ENCODE measurements at places on chromosomes 4 and X.

DNA sequence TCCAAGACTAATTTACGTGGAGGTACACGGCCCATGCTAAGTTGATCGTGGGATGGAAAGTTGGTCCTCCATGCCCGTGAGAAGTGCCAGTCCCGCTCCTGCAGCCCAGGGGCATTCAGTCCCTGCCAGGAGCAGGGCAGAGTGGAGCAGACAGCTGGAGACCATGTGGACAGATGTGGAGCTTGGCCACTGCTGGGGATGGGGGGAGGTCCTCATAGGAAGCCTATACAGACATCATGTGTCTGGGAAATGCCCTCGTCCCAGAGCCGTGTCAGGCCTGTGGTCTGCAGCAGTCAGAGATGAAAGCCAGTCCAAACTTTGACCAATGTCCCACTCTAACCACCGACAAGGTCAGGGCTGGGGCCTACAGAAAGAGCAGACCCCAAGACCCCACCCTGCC, 118.4 kb downstream of the CPZ start:
- DNase-seq = no peak

DNA sequence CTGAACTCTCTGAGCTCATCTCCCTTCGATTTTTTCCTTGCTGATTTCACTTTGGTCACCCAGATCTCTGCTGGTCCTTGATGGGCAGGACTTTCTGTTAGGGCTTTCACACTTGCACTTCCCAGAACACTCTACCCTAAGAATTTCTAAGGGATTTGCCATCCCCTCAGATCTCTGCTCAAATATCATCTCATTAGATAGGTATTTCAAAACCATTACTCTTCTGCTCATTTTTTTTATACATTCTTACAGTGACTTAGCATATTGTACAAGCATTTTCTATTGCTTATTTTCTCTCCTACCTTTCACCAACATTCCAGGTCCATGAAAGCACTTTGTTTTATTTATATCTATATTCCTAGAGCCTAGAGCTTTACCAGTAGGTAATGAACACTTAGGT, 913.3 kb downstream of the PDHA2 start:
- no peak for DNase-seq

DNA sequence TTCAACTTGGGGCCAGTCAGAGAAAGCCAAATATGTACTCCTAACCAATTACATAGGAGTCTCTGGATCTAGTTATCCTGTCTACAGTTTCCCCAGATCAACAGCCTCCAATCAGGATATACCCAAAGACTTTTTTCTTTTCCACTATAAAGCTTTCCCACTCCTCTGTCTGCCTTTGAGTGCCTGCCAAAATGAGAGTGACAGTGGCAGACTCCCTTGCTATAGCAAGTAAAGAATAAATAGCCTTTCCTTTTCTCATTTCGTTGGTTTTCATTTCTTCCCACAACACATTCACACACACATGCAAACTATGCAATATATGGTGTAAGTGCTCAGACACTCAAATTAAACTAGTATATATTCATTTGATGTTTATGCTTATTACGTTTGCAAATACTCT, 302.4 kb upstream of the TACR3 start:
- no peak for DNase-seq

- no peak for DNase-seq
These were observed 13.2 kb upstream of the IRF2 start for GRCh38 chr4:184487503-184487902.

- DNase-seq = no peak
These were observed 30.8 kb downstream of the HERC3 start for GRCh38 chr4:88623097-88623496.

GRCh38 chrX:100928660-100929613, at the start of gene XKRX:
TSS of gene XKRX (minus strand) at chrX:100928917. CDS start at chrX:100928304, 613 bp downstream.
- no peak for DNase-seq

- no peak for DNase-seq
These were observed 7.9 kb upstream of the KLF3 start for GRCh38 chr4:38656111-38656510.

DNA sequence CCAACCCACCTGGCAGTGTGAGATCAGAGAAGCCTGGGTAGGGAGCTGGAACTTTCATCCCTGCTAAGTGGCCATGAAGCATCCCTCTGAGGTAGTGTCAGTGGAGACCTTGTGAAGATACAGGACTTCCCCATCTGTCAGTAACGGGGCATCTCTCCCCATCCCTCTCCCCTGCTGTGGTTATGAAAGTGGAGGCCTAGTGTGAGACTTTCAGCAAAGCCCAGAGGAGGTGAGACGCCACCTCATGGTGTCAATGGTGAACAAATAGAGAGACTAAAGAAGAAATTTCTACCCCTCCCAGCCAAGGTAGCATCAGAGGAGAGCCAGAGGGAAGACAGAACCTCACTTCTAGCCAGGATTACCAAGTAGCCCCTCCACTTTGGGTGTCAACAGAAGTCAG, 150.2 kb downstream of the VEGFC start:
- DNase-seq = no peak

DNA sequence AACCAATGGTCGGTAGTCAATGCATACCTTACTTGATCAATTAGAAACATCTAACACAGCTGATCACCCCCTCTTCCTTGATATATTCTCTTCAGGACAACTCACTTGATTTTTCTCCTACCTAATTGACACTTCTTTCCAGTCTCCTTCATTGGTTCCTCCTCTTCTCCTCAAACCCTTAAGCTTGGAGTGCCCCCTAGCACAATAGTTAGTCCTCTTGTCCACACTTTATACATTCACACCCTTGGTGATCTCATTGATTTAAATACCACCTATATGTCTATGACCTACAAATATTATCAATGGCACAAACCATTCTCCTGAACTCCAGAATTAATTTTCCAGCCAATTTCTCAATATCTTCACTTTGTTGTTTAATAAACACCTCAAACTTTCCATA, 724.0 kb downstream of the ADGRL3 start:
- DNase-seq = no peak

- no peak for DNase-seq
These were observed 78.8 kb downstream of the PHEX start for GRCh38 chrX:22110729-22111494.

DNA sequence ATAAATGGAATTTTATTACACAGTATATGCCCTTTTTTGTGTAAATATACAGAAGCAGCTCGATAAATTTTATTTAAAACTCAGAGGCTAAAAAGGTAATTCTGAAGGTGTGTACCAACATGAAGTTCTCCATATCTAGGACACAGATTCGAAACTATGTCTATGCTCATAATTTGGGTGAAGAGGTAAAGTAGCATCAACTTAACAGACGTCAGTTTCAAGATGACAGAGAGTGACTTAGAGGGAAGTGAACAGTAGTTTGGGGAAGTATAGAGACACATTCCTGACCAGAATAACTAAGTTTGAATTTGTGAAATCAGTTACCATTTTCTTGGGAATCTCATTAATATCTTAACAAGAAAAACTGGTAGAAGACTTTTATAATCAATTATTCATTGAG, 2493.3 kb downstream of the ARAP2 start:
- DNase-seq = no peak

GRCh38 chrX:13885591-13885990, 68.7 kb upstream of the GPM6B start:
- no peak for DNase-seq

DNA sequence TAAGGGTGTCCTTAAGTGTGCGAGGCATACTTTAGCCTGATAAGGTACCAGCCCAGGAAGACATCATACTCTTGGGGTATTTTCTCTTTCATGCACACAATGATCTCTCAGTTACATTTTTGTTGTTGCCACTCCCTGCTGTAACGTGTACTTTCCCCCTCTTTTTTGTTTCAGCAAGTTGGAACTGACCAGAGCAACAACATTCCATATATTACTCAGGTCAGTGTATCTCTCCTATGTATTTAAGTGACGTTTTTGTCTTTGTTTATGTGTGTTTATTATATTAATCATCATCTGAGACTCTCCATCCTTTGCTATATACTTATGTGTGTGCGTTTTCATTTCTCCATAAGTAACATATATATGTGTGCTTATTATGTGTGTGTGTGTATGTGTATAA, 71.3 kb upstream of the VBP1 start:
- DNase-seq = no peak

DNA sequence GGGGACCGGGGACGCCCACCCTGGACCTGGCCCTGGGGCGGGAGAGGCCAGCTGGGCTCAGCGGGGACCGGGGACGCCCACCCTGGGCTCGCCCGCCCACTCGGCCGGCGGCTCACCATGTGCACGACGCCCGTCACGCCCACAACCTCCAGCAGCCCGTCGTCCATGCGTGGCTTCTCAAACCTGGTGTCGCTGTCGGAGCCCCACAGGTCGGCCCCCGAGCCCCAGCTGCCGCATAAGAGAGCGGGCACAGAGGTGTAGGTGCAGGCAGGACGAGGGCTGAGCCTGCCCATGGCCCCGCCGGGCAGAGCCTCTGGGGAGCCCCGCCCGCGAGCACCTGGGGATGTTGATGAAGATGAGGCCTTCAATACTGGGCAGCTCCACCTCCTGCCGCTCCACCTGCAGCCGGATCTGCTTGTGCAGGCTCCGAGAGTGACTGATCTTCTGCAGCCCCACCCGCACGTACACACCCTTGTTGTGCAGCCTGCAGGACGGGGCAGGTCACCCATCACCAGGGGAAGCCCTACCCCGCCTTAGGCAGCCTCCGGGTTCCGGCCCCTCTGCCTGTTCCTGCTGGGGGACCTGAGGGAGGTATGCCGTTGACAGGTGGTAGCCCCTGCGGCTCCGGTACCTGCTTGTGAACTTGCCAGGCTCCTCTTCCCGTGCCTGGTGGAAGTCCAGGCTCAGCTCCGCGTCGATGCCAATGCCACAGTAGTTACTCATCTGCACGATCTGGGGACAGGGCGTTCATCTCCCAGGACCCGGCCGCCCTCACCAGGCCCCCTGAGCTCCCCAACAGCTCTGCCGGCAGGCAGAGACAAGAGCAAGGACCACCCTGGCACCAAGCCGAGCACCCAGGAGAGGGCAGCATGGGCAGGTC, 11.8 kb downstream of the DGKQ start:
- no peak for DNase-seq

DNA sequence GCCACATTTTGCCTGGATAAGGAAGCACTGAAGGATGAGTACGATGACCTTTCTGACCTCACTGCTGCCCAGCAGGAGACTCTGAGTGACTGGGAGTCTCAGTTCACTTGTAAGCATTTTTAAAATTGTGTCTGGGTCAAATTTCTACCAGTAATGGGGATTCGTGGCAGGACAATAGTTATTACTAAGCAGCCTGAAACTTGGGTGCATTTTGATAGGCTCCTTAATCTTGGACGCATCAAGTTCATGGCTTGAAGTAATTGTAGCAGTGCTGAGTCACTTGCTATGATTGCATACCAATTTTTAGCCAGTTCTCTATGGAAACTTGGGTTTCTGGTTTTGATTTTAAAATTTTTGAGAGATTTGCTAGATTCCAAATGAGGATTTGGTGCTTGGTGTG, 4.3 kb downstream of the PGRMC1 start:
- no peak for DNase-seq

DNA sequence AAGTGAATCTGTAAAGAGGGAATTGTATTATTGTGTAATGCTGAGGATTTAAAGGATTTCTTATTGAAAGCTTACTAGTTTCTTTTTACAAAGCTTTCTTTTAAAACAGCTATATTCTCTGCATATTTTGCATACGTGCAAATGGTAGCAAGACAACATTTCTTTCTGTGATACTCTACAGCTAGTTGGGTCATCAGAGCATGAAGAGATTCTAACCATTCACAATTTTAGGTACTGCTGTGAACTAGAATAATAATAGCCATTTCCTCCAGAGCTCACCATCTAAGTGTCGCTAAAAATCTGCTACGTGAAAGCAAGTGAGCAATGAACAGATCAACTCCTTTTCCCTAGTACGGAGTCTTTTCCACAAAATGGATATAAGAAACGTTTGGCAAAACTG, 37.3 kb downstream of the ARHGAP6 start:
- DNase-seq = no peak

GRCh38 chrX:38678821-38679220, 117.5 kb downstream of the TSPAN7 start:
- no peak for DNase-seq

GRCh38 chr4:2068566-2068965, 9.4 kb downstream of the NAT8L start:
- DNase-seq = no peak

- no peak for DNase-seq
These were observed 249.3 kb upstream of the GATB start for GRCh38 chr4:152009983-152010709.

DNA sequence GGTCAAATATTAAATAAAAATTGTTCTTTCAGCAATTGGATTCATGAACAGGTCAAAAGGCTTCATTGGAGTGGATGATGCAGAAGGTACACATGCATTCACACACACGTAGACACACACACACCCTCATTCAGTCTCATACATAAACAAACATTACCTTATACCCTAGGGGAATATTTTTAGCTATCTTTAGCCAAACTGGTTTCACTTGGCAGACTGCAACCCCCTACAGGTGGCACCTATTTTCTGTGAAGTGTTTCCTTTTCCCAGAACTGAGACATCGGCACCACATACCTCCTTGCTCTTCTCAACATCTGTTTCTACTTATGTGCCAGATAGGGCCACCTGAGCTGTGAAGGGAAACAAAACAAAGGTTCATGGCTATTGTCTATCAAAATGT, 18.5 kb upstream of the KDR start:
- no peak for DNase-seq

GRCh38 chrX:151759041-151759708, 24.6 kb downstream of the CNGA2 start:
- no peak for DNase-seq

DNA sequence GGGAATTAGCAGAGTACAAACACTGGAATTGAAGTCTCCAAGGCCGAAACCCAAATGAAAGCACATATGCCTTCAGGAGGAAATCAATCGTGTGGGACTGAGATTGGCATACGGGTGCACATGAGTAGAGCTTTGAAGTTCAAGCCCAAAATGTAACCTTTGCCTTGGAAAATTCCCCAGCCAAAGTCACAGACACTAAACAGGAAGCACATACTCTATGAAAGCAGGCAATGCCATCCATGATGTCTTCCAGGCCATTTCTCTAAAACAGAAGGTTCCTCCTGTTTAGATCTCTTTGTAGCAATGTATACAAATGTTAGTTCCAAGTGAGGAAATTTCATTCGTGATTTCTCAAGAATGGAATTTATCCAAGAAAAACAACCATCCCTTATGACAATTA, 162.5 kb downstream of the COL4A6 start:
- DNase-seq = no peak

GRCh38 chr4:177404986-177405385, 37.3 kb downstream of the AGA start:
- no peak for DNase-seq

GRCh38 chr4:159206427-159206871, 103.6 kb downstream of the RAPGEF2 start:
- DNase-seq = no peak

GRCh38 chr4:26619784-26620183, 35.9 kb downstream of the TBC1D19 start:
- no peak for DNase-seq

- no peak for DNase-seq
These were observed 117.0 kb upstream of the SLC4A4 start for GRCh38 chr4:71221510-71222466.

- no peak for DNase-seq
These were observed 5.1 kb downstream of the IL3RA start for GRCh38 chrX:1341545-1342184.

GRCh38 chrX:19863212-19863856, 24.1 kb downstream of the SH3KBP1 start:
- DNase-seq = no peak

GRCh38 chrX:137227151-137227550, 193.4 kb upstream of the GPR101 start:
- DNase-seq = no peak

GRCh38 chrX:103488332-103488731, 31.0 kb downstream of the RAB40A start:
- no peak for DNase-seq
